Hematopoietic multipotent progenitor cell treated with erythropoietin and hydrocortisone succinate and interleukin-3 and kit ligand, for 6 days (in vitro differentiated cells): ENCODE measurements at places on chromosomes 1 and 21.

DNA sequence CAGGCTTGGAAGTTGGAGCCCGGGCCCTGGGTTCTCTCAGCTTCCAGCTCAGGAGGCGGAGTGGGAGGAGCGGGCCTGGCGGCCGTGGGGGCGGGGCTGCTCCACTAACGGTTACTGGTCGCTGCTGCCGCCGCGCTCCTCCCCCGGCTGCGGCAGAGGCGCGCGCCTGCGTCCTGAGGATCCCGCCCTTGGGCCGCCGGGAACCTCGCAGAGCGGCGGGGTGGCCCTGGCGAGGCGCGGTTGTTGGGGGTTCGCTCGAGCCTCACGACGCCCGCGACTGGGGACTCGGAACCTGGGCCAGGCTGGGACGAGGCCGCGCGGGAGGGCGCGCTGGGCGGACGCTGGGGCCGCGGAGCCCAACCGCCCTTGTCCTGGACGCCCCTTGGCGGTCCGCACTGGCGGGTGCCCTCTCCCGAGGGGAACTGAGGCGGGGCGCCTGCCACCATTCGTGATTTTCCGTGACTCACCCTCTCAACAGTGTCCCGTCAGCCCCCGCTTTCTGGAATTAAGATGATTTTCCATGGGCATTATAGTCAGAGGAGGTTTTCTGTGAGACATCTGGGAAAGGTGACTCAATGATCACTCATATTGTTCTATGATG lies 34.1 kb downstream of the OR2G3 start:
- DNase-seq, result peak; percentile 90

DNA sequence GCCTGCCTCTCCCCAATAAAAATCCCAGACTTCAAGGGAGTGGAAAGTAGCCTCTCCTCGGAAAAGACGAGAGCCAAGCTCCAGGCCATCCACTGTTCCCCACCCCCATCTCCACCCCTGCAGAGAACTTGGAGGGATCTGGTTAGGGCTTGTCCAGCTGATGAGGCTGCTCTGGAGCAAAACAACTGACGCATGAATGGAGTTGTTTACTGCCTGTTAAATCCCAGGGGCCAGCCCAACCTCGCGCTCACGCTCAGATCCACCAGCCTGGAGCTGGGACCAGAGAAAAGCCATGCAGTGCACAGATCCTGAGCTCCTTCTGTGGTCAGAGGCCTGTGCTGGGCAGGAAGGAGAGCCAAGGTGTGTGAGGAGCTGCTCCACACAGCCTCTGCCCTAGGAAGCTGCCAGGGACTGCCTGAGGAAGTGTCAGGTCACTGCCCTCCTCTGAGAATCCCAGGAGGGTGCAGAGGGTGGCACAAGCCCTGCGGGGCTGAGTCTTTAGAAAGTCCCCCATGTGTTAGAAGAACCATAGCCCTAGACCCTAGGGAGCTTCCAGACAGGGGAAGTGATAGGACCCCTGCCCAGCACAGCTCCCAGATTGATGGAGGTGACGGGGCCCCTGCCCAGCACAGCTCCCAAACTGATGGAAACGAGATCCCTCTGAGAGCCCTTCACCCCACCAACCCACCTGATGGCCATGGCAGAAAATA lies 109.0 kb upstream of the IPO9 start:
- DNase-seq, result no peak

DNA sequence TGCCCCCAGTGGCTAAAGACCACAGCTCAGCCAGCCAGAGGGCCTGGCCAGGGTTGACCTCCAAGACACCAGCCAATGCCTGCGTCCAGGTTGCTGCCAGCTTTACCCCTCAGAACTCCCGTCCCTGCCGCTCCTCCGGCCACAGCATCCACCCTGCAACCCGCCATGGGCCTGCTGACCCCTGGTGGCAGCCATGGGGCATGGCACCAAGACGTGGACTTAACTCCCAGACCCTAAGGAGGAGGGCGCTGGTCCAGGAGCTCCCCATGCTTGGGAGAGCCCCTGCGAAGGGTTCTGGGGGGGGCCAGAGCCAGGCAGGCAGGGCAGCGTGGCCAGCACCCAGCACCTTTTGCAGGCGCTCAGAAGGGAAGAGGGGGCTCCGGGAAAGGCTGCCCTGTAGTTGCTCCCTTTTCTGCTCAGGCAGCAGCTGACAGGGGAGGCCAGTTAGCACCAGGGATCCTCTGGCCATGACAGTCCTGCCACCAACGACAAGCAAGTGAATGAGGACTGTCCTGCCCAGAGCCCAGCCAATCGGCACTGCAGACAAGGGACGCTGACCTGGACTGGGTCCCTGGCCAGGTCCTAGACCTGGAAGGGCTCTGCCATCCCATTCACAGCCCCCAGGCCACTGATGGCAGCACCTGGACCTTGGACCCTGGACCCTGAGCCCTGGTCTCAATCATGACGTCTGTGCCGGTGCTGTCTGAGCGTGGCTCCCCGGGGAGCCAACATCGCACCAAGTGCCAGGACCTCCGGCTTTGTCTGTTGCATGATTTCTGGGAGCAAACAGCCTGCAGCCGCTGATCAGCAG lies 246.2 kb downstream of the NPHP4 start:
- peak; percentile 75 for DNase-seq

DNA sequence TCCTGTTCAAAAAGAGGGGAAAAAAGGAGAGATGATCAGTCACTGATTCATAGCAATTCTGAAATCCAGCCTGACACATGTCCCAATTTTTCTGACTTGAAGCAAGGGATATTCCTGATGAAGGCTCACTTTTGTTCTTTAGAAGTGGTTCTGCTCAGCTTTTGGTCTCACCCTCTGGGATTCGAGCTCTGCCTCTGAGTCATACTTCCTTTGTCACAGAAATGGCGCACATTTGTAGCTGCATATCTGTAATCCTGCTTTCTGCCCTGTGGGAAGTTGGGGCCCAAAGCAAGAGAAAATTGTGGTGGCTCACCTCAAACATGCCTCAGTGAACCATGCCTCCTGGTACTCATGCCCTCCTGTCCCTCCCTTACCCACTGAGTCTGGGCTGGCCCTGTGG lies 22.3 kb upstream of the FAM78B start:
- no peak for DNase-seq

DNA sequence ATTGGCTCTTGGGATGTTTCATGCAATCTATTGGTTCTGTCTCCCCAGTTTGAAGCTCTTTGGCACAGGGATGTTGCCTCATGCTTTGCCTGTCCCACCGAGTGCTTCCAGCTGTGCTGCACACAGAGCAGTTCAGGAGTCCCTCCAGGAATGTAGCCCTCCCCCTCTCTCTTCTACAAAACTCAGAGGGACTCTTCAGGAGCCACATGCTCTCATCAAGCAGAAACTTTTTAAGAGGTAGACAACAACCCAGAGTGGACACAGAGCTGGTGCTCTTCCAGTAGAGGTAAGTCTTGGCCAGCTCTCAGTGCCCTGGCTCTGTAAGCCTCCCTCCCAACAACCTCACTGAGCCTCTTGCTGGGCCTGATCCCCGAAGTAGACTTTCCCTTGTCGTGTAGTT lies 11.6 kb upstream of the ZNF697 start:
- no peak for DNase-seq

DNA sequence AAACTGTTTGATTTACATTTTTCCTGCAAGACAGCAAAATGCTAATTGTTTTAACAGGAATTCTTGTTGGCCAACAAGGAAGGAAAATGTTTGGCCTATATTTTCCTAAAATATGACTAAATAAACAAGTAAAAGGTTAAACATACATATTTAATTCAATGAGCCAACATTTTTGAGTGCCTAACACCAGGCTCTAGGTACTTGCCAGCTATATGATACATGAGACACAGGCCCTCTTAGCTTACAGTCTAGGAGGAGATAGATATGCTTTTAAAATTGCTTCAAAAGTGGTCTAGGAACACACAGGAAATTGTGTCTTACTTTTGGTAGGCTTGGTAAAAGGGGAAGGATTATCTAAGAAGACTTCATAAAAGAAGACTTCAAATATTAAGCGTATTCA lies 50.9 kb downstream of the PIGK start:
- no peak for DNase-seq

DNA sequence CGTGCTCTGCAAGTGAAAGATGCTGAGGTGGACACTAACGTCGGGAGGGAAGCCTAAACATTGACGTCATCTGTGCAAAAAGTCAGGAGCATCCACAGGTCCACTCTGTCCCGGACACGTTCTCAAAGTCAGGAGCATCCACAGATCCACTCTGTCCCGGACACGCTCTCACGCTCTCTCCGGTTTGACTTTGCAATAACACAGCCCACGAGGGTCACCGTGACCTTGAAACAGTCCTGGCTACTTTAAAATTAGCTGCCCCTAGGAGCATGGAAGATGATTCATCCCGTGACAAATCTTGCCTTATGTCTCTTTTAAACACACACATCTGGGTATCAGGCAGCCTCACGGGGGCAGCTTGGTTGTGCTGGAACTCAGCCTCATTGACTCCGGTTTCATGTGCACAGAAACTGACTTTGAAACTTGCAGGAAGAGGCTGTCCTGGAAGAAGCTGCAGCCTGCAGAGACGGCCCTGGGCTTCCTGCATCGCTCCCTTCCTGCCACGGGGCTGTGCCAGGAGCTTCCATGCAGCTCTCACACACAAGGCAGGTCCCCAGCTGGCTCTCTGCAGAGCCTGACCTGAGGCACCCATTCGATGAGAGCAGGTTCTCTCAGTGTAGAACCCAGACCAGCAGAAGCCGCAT lies 18.1 kb upstream of the COL18A1 start:
- peak; percentile 45 for DNase-seq

DNA sequence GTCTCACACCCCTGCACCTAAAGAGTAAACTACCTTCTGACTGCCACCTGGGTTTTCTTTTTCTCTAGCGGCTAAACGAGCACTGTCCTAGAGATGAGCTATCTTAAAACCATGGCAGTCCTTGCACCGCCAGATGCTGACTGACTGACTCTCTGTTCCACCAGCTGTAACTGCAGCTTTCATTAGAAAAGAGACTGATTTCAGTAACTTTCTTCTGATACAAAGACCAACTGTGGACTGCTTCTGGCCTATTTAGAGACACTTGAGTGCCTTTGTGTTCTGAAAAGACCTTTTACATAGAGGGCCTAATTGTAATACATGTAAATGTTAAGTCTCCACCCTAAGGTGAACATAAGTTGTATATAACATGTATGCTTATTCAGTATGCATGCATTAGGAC lies 152.5 kb downstream of the DISC1 start:
- DNase-seq, result no peak

DNA sequence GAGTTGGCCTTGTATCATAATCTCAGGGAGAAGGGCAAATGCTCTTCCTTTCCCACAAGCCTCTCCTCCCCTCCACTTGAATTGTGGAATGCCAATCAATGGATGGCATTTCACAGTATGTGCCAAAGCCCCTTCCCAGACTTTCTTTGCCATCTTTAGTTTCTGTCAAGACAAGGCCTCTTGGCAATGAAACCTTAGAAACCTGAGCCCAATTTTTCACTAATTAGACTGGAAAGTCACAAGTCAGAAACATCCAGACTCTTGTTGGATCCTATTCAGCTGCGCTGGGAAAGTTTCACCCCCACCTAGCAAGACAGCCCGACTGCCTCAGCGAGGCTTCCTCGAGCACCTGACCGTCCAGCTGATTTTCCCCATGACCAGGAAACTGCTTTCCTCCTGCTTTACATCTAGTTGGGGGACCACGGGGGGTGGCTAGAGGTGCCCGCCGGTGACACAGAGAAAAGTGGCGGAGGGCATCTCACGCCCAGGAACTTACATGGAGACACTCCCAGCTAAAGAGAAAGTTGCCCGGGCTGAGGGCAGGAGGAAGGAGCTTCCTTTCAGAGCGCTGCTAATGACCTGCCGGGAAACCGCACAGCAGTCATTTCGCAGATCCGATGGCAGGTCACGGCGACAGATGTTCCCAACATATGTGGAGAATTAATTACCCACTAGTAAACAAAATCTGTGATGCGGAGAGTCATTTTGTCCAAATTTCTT lies 302.6 kb upstream of the RRP15 start:
- DNase-seq, result no peak

- DNase-seq, result no peak
Observed at GRCh38 chr1:212484701-212485570, 52.2 kb downstream of the NENF start.

- DNase-seq, result peak; percentile 12
Observed at GRCh38 chr1:18302788-18303413, 177.8 kb upstream of the KLHDC7A start.

GRCh38 chr1:22292011-22292788 lies 149.3 kb upstream of the WNT4 start:
- no peak for DNase-seq

DNA sequence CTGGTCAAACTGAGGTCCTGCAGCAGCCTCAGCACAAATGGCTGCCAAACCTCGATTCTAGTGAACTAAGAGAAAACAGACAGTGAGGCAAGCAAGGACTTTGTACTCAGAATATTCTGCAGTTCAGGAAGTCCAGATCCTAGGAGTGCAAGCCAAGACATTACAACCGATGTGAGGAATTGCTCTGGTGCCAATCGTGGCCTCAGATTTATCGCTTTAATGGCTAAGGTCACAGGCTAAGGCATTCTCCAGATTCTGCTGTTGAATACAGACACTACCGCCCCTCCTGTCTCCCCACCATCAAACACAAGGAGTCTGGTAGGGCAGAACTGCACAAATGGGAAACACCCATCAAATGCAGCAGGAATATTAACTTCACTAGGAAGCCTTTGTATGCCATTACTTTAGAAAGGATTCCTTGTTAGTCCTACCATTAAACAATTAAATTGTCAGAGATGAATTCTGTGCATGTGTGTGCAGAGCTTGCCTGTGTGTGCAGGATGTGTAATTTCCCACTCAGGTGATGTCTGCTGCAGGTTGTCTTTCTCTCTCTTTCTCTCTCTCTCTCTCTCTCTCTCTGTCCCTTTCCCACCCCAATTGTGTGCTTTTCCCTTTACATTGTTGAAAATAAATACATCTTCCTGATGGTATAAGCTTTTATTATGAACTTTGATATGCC lies 9.2 kb upstream of the SERTAD4 start:
- DNase-seq, result no peak

GRCh38 chr1:7705048-7705907 lies 65.8 kb upstream of the VAMP3 start:
- no peak for DNase-seq

- no peak for DNase-seq
Observed at GRCh38 chr1:25049190-25049589, 119.1 kb upstream of the RUNX3 start.

DNA sequence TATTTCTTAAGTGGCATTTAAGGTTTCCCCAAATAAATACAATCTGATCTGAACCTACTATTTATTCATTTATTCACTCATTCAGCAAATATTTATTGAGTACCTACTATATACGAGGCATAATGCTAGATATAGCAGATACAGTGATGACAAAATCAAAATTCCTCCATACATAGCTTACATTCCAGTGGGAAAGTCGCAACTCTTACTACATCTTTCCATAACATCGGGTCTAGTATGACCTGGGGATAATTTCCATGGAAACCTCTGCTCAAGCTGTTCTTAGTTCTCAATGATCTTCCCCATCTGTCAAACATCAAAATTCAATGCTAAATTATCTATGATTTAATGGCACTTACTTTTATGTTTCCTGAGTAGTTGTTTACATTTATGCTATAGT lies 70.8 kb upstream of the PRKACB start:
- no peak for DNase-seq

- peak; percentile 4 for DNase-seq
Observed at GRCh38 chr1:55363268-55363667, 148.1 kb upstream of the USP24 start.

GRCh38 chr1:174841747-174842146 lies 158.0 kb upstream of the CACYBP start:
- DNase-seq, result peak; percentile 52

- peak; percentile 78 for DNase-seq
Observed at GRCh38 chr1:167599957-167600581, 30.0 kb upstream of the RCSD1 start.
